Cortex of kidney (tissue), 1 donor: ENCODE measurements at places on chromosomes 1 and 21.

DNA sequence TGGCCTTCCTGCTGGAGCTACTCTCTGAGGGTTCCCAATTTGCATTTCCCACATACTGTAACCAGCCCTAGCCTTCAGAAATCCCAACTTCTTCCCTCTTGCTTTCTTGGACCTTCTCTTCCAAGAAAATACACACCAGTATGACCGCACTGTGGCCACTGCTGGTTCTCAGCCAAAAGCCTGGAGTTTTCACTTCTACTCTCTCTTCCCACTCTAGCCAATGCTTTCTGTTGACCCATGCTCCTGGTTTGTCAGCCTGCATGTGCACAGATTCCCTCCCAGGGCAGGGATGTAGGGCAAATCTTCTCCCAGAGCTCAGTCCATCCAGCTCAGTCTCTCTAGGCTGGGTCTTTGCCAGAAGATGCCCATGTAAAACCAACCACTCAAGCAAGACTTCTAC, 664 bp downstream of the SLAMF1 start:
- no peak for DNase-seq

DNA sequence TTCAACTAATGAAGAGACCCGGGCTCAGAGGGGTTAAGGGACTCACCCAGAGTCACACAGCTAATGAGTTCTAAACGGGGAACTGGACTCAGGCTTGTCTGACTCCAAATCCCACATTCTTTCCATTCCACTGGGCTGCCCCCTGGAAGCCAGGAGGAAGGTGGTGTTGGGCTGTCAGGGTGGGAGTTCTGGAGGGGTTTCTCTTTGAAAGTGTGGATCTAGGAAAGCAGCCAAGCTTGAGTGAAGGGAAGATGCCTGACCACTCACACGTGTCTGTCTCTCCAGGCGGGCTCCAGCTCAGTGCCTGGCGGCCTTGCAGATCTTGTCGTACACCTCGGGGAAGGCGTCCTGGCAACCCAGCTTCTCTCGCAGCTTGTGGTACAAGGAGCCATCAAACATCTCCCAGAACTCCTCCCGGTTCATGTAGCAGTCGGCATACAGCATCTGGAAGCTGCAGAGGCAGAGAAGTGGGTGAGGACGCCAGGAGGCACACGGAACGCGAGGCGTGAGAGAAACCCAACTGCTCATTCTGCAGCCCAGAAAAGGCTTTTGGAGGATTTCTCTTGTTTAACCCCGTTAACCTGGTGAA, 35.0 kb downstream of the DHCR24 start:
- DNase-seq = no peak

- no peak for DNase-seq
These were observed 1.9 kb upstream of the DHRS3 start for GRCh38 chr1:12619792-12620487.

GRCh38 chr1:198650506-198650905, 11.7 kb downstream of the PTPRC start:
- DNase-seq = no peak

GRCh38 chr1:87600055-87600850, 271.6 kb downstream of the LMO4 start:
- DNase-seq = no peak

GRCh38 chr1:29201595-29202051, 19.9 kb upstream of the SRSF4 start:
- DNase-seq = no peak

DNA sequence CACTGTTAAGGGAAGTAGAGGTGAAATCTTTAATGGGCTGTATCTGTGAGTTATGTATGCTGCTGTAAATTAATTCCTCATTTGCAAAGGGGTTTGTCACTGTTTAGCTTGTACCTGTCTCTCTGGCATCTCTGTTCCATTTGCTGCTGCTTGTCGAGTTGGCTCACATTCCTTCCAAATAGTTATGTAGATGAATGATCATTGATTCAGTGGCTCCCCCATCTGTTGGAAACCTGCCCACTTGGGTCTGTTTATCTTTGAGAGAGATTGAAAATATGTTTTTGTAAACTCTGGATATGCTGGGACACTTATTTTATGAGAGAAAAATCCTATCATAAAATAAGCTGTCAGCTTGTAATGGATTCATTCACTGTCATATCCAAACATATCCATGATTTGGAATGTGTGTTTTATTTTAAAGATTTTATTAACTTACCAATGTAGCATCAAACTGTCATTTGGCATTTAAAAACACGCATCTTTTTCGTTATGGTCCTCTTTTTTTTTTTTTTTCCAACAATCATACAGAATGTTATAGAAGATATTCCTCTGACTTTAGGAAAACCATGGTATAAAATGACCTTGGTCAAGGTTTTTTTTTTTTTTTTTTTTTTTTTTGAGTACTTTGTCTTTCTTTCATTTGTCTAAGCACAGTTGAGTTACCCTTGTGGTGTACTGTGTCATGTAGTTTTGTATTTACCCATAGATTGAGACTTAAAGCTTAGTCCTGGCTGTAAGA, 3.5 kb downstream of the RYR2 start:
- DNase-seq = no peak

DNA sequence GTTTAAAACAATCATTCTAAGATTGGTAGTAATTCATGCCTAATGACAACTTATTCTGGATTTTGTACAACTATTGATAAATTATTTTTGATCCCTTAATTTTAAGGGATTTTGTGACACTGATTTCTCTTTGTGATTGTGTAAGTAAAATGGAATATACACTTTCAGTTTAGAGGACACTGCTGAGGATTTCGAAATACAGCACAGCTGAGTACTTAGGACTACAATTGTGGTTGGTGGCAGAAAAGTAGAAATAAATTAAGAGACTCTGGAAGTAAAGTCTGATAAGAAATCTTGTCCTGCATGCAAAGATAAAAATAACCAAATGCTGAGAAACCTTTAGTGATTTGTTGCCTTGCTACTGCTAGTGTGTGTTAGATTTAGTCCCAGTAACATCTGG, 40.0 kb downstream of the TYW3 start:
- DNase-seq = no peak

DNA sequence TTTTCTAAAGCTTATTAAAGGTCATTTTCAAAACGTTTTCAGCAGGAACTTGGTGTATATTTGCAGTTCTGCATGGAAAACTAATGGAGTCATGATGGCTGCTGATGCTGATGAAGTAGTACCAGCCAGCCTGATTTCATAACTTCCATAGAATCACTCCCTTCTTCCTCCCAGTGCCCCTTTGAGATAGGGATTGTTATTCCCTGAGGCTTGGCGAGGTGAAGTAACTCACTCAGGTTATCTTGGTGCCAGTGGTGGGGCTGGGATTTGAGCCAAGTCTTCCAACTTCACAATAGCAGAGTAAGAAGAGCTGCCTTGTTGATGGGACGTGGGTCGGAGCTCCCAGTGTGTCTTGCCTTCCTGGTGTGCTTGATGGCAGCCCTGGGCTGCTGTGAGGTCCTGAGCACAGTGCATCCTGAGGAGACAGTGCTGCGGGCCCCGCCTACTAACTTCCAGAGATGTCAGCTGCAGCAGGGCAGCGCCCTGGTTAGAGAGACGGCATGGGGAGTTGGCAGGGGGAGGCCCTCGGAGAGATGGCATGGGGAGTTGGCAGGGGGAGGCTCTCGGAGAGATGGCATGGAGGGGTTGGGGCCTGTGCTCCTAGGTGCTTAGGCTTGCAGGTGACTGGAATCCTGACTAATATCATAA, 92.6 kb downstream of the PCBP3 start:
- DNase-seq = no peak

GRCh38 chr1:172277275-172277674, 143.2 kb upstream of the C1orf105 start:
- no peak for DNase-seq

DNA sequence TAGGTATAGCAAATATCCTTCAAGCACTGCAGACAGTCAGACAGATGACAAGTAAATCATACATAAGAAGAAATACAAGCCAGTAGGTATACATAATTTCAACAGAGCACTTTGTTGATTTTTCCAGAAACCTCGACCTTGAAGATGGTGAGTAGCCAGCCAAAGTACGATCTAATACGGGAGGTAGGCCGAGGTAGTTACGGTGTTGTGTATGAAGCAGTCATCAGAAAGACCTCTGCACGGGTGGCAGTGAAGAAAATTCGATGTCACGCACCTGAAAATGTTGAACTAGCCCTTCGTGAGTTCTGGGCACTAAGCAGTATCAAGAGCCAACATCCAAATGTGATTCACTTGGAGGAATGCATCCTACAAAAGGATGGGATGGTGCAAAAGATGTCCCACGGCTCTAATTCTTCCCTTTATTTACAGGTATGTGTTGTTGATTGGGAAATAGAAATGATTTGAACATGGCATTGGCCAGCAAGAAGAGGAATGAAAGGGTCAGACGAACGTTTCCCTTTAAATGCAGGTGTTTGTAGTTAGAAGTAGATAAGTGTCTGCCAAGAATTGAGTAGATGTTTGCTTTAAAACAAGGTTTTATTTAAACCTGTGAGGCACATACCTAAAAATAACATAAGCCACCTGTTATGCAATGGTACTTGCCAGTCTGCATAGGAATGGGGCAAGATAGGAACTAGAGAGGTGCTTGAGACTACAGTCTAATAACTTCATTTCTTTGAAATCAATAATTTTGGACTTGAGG, 2.7 kb downstream of the PDIK1L start:
- no peak for DNase-seq

DNA sequence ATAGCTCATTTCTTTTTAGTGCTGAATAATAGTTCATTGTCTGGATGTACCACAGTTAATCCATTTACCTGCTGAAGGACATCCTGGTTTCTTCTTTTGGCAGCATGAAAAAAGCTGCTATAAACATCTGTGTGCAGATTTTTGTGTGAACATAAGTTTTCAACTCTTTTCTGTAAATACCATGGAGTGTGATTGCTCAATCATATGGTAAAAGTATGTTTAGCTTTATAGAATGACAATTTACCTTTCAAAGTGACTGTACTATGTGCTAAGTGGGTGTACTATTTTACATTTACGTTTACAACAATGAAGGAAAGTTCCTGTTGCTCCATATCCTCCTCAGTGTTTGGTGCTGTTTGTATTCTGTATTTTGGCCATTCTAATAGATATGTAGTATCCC, 49.0 kb downstream of the RUNX3 start:
- DNase-seq = no peak

DNA sequence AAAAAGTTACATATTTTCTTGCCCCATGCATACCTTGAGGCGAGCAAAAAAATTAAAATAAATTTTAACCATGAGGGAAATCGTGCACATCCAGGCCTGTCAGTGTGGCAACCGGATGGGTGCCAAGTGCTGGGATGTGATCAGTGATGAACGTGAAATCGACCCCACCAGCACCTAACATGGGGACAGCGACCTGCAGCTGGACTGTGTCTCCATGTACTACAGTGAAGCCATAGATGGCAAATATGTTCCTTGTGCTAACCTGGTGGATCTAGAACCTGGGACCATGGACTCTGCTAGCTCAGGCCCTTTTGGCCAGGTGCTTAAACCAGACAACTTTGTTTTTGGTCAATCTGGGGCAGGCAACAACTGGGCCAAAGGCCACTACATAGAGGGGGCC, 67.4 kb upstream of the PODN start:
- no peak for DNase-seq

GRCh38 chr21:29394051-29394450, 95.3 kb downstream of the BACH1 start:
- DNase-seq = no peak

DNA sequence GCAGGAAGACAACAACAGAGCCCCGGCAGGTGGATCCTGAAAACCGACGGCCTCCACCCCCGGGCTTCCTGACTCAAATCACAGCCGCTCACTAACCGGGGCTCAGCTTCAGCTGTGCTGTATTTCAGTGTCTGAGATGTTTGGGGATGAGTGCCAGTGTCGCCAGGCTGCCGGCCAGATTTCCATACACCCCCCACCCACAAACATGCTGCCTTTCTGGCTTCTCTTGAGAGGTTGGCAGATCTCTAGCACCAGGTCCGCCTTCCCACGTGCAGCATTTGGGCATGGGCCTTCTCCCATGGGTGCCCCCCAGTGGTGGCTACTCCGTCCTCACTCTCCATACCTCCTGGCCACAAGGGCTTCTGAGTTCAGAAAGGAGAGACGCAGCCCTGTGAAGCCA, 34.8 kb downstream of the KCNAB2 start:
- no peak for DNase-seq

DNA sequence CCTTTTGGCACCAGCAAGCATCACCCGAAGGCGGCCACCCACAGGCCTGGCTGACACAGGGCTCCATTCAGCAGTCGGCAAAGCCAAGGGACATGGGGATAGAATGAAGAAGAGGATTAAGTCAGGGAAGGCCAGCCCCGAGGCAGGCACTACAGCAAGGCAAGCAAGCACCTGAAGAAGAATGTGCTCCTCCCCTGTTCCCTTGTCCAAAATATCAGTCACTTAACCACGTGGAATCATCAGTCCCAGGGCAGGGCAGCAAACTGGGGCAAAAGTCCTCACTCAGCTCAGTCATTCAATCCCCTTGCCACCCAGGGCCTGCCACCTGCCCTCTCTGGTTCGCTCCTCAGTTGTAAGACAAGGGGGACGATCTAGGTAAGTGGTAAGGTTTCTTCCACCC, 9.3 kb downstream of the KANK4 start:
- no peak for DNase-seq
